ENCODE measurements at places on chromosomes 6 and 20.

- no peak for DNase-seq
Observed at GRCh38 chr20:19381947-19382346, 169.5 kb downstream of the SLC24A3 start.

DNA sequence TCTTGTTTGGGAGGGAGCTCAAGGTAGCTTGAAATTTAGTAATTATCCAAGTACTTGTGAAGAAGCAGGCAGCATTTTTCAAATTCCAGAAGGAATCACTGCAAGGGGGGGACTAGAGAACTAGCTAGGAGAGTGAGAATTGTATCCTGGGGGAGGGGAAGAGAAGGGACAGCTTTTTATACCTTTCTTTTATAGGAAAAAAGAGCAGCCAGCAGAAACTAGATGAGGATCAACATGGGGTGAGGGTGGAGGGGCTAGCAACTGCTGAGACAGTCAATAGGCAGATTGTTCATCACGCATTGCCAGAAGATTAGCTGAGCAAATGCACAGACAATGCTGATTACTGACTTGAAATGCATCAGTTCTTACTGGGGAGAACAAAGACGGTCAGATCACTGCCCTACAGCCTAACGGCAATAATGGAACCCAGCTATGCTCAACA is 514.3 kb upstream of the CITED2 start:
- DNase-seq, result no peak

DNA sequence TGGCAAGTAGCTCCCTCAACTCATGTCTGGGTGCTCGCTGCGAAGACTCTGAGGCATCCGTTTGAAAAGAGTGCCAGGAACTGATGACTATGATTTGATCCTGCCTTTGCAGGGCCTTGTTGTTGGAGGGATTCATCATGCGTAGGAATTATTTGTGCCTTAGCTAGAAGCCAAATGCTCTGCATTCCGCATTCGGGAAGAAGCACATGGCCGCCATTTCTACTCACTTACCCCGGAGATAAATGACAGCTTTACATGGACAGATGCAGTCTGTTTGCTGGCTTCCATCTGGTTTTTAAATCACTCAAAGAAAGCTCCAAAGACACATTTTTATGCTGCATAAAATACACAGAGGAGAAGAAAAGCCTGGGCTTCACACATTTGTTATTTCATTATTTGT is 363.3 kb upstream of the CDH4 start:
- DNase-seq, result no peak

DNA sequence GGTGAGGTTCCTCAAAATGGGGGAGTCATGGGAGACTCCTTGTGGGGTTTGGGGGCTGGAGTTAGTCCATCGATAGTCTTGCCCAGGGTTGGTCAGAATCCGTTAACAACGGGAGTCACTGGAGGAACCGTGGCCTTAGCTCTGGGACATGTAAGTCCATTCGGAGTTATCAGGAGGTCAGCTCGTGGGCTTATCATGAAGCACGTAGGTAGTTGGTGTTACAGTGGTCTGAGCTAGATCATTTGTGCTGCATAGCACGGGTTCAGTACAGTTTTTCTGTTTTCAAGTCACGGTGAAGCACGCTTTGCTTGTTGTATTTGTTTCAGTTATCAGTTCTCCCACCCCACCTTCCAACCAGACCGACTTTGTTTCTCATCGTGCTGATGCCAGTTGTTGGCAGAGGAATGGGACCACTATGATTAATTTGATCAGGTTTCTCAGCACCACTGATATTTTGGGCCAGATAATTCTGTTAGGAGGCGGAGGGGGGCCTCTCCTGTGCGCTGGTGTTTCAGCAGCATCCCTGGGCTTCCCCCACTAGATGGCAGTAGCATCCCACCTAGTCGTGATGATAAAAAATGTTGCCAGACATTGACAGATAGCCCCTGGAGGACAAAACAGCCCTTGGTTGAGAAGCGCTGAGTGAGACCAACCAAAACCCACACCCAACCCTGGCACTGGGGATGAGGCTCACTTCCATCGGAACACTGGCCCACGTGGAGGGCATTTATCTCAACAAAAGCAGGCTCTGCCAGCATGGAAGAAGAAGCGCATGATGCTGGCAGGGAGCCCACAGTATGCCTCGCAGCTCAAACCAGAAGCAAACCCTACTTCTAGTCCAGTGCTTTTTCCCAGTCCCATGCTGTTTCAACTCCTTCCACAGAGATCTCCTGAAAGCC is 2.2 kb upstream of the APMAP start:
- DNase-seq, result peak; percentile 67

GRCh38 chr6:138891255-138891986 is 95.5 kb downstream of the ECT2L start:
- no peak for DNase-seq

DNA sequence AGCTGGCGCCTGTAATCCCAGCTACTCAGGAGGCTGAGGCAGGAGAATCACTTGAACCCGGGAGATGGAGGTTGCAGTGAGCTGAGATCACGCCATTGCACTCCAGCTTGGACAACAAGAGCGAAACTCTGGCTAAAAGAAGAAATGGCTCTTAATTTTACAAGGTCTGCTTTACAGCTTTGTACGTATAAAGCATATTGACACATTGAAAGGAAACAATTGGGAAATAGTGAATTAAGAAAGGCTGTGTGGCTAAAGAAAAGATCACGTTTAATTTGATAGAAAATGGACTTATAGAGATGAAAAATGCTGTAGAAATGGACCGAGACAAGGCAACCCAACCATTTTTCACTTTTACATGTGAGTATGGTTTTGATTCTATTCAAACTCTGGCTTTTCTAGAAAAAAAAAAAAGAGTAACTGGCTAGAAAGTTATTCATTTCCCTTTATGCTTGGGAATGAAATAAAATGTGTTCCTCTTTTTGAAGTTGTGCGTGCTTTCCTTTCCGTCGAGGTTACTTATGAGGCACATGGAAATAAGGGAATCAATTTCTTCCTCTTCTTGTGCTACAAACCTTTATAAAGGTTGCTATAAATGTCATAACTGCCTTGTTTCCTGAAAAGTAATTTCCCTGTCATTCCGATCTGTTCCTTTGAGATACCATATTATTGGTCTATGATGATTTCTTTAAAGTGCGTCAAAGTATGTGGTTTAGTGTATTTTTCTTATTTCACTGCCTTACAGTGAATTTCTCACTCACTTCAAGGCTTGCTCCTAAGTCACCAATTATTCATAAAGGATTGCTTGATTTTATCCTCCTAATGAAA is 29.4 kb downstream of the PFDN4 start:
- DNase-seq, result no peak

DNA sequence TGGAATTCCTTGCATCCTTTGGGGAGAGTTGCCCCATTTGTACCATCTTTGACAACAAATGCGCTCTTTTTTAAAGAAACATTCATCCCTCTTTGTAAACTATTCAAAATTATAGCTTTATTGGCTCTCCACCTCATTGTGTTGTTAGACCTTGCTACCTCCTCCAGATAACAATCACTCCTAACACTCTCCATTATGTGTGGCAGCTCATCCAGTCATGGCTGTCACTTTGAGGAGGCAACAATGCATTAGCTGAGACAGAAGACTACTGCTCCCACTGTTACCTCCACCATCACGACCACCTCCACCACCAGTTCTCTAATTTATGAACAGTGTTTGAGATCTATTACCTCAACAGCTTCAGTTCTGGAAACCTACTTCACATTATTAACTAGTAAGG is 339.1 kb downstream of the FRK start:
- DNase-seq, result no peak
